ENCODE measurements at places on chromosomes 13 and 19.

- peak; percentile 19 for ATAC-seq
Observed at GRCh38 chr13:24348385-24348784, 39.0 kb downstream of the C1QTNF9 start.

- no peak for ATAC-seq
Observed at GRCh38 chr19:10985502-10985901, 24.7 kb downstream of the SMARCA4 start.

DNA sequence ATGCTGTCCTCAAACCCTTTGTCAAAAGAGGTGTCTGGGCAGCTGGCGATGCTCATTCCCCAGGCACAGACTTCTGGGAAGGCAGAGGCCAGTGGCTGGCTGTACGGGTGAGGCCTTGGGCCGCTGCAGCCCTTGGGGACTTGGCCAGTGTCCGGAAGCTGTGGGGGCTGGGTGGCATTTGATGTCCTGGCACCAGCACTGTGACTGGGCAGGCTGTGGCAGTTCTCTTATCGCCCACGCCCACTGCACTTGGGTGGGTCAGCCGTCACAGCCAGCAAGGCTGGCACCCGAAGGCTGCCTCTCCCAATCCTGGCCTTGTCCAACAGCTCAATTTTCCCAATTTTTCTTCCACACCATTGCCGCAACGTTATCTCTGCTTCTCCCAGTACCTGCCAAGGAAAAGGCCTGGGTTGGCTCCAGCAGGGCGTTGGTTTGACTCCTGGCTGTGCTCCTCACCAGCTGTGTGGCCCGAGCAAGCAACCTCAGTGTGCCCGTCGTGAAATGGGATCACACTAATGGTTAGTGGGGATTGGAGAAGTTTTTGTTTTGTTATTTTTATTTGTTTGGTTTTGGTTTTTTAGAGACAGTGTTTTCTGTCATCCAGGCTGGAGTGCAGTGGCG is 12.7 kb upstream of the SLC44A2 start:
- ATAC-seq = peak; percentile 60

- ATAC-seq = no peak
Observed at GRCh38 chr13:58855283-58855682, 1223.7 kb downstream of the PCDH17 start.

DNA sequence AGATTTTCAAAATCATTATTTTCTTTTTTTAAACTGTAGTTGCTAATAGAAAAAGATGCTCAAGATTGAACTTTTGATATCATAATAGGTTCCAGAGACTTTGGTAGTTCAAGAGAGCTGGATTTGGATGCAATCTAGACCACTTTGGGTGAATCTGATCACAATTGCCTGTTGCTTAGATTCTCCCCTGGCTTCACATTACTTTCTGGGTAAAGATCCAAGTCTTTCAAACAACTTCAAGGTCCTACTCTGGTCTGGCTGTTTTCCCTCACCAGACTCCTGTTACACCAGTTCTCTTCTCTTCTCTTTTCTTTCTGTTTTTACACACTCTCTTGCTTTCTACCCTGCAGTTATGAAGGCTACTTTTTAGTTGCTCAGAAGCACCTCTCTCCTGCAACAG is 7.4 kb upstream of the SPRY2 start:
- no peak for ATAC-seq

- ATAC-seq = no peak
Observed at GRCh38 chr19:37304190-37304883, 66.6 kb upstream of the ZNF527 start.

- peak; percentile 4 for ATAC-seq
Observed at GRCh38 chr19:42197375-42197817, 20.1 kb downstream of the DEDD2 start.

DNA sequence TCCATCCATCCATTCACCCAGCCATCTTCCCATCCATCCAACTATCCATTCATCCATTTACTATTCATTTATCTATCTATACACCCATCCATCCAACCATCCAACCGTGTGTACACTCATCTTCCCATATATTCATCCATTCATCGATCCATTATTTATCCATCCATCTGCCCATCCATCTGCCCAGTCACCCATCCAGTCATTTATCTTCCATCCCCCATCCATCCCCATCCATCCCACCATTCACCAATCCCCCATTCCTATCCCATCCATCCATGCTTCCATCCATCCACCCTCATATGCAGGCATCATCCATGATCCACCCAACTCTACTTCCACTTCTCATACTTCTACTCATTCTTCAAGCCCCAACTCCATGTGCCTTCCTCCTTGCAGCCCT is 14.0 kb upstream of the HOMER3 start:
- no peak for ATAC-seq

DNA sequence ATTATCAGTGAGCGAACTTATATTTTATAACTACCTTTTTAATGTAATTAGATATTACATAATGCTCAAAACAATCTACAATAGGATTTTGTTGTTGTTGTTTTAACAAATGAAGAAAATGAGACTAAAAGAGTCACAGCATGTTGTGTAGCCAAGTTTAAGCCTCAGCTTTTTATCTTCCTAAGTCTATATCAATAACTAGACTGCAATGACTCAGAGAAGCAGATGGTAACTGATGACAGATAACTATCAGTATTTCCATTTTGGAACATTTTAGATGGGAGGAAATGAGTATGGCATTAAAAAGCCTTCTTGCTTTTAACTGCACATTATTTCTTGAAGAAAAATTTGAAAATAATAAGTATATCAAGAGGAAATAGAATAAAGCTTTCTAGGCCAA is 825.2 kb downstream of the SLITRK1 start:
- no peak for ATAC-seq

GRCh38 chr19:17460372-17461230 is at the start of gene NXNL1:
NXNL1 (minus strand) TSS chr19:17460926; CDS start chr19:17460869, 57 bp downstream.
- no peak for ATAC-seq

DNA sequence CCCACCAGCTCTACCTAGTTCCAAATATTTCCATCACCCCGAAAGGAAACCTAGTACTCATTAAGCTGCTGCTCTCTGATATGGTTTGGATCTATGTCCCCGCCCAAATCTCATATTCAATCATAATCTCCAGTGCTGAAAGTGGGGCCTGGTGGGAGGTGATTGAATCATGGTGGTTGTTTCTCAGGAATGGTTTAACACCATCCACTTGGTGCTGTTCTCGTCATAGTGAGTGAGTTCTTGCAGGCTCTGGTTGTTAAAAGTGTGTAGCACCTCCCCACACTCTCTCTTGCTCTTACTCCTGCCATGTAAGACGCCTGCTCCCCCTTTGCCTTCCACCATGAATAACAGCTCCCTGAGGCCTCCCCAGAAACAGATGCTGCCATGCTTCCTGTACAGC is 43.4 kb upstream of the MED4 start:
- ATAC-seq = no peak

DNA sequence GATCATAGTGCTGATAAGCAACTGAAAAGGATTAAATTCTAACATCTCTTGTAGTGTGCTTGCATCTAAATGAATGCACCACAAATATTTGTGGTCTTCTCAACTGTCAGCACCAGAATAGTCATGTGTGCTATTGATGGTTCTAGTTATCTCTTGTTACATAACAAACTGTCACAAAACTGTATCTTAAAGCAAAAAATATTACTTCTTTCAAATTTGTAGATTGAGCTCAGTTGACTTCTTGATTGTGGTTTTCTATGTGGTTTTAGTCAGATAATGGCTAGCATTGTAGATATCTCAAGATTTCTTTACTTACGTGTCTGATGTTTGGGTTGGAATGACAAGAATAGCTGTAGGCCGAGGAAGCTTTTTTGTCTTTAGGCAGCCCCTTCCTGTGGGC is 431.3 kb downstream of the SLITRK6 start:
- ATAC-seq = no peak

- peak; percentile 81 for ATAC-seq
Observed at GRCh38 chr19:11242864-11243797, 3.7 kb downstream of the ANGPTL8 start.

DNA sequence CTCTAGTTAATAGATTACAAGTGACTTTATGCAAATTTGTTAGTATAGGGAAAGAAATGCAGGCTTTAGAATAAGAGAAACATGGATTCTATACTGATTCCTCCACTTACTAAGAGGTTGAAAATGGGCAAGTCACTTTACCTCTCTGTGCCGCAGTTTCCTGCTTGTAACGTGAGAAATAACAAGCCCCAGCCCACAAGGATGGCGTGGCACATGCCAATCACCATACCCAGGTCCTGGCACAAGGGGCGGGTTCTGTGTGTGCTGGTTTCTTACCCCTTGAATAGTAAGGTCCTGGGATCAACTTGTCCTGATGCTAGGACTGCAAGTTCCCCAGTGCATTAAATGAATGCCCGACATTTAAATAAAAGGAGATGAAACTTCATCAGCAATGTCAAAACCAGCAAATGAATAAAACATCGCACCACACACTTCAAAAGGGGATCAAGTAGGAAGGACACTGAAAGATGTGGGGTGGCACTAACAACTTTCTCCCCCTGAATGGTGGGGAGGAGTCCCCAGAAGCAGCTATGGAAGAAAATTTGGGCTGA is 7.9 kb upstream of the SIGLEC9 start:
- ATAC-seq = no peak

GRCh38 chr13:28041031-28041461 is 52.6 kb upstream of the URAD start:
- no peak for ATAC-seq
